Ascending aorta (tissue), 2 donors: ENCODE measurements at places on chromosomes 13 and 19. TPM values are rescaled to one million over a fixed set of nuclear protein-coding genes. Genes with fewer than 3 reads are reported as not detected.
A peak's percentile ranks its signal among the peaks of the same experiment; 100 is the strongest.

DNA sequence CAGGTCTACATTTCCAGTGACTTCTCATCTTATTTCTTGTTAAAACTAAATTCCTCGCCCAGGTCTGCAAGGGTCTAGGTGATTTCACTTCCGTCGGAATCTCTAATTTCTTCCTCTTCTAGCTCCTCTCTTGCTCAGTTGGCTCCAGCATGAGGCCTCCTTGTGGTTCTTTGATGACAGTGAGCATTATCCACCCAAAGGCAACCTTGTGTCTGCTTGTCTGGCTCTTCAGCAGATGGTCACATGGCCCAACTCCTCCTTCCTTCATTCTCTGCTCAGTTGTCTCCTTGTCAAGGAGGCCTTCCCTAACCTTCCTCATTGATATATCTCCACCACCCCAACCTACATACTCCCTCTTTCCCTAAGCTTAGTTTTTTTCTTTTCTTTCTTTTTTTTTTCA, 1391.4 kb downstream of the EFNB2 start:
- DNase-seq = no peak

DNA sequence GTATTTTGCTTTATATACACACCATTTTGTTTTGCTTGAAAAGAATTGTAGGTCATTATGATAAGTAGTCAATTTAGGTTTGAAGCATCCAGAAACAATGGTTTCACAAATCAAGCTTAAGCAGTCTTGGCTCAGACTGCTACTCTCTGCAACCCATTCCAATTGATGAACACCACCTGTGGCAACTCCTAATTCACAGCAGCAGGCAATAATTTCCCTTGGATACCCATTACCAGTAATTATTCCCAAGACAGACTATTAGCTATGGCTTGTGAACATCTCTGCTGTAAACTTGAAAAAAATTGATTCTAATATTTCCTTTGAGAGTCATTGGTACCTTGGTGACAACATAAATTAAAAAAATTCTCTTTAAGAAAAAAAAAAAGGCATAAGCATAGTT, 299.3 kb upstream of the SLITRK6 start:
- no peak for DNase-seq

GRCh38 chr19:10921910-10922637, 6.4 kb downstream of the YIPF2 start:
- DNase-seq = no peak

- DNase-seq = no peak
Observed at GRCh38 chr19:12979974-12980373, 10.6 kb downstream of the DAND5 start.

- no peak for DNase-seq
Observed at GRCh38 chr13:111025310-111025709, 89.8 kb upstream of the ARHGEF7 start.

DNA sequence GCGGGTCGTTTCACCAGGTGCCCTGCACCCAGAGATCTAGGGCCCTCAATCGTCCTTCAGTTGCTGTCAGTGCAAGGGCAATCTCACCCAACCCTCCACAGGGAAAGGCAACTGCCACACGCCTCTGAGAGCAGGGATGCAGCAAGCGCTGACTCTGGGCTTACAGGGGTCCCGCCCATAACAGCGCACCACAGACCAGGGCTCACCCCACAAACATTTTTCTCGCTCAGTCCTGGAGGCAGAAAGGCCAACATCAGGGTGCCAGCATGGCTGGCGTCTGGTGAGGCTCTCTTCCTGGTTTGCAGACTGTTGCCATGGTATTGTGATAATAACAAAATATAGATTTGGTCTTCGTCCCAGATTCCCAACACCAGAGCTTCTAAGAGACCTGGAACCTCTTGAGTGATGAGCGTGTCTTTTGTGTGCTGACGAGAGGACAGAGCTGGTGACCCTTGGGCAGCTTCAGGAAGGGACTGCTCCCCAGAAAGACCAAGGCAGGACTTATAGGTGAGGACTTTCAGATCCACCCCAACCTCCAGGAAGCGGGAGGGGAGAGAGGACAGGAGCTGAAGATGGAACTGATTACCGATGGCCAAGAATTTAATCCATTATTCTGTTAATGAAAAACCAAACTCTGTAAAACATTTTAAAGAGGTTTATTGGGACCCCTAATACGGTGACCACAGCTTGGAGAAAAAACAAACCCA, 51.3 kb downstream of the C13orf46 start:
- peak; percentile 59 for DNase-seq

DNA sequence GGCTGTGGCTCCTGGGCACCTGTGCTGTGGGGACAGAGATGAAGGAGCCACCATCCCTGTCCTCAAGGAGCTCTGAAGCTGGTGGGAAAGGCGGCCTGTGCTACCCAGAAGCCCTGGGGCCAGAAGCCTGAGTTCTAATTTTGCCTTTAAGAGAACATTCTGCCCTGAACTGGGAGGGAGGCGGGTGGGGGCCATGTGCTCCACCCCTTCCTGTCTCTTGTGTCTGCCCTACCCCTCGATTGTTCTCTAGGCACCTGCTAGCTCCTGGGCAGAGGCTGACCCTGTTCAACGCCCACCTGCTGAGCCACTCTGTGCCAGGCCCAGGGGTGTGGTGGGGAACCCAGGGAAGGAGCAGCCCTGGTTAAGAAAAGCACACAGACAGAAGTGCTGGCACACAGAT, 5.9 kb downstream of the TRAPPC6A start:
- no peak for DNase-seq

- no peak for DNase-seq
Observed at GRCh38 chr13:42820451-42820850, 39.1 kb downstream of the FAM216B start.

- no peak for DNase-seq
Observed at GRCh38 chr19:1106841-1107660, 3.3 kb downstream of the GPX4 start.

GRCh38 chr19:27822336-27822735, 1390.6 kb downstream of the UQCRFS1 start:
- no peak for DNase-seq

GRCh38 chr19:16581145-16581970, 9.1 kb upstream of the SLC35E1 start:
- no peak for DNase-seq

- no peak for DNase-seq
Observed at GRCh38 chr13:98285852-98286594, 109.0 kb upstream of the RNF113B start.

DNA sequence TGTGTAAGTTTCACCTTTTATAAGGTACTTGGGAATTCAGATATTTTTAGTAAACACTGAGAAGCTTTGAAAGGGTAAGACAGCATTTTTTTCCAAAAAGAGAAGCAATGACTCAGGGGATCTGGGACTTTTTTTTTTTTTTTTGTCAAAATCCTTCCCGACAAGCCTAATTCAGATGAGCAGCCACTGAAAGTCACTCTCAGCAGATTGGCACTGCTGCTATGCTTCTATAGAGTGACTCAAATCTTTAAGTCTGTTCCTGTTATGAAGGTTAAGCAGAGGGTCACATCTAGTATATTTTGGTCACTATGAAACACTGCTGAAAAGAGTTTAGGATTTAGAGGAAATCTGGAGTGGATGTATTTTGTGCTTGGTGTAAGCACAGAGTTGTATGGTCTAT, 571.1 kb downstream of the MYO16 start:
- DNase-seq = no peak

DNA sequence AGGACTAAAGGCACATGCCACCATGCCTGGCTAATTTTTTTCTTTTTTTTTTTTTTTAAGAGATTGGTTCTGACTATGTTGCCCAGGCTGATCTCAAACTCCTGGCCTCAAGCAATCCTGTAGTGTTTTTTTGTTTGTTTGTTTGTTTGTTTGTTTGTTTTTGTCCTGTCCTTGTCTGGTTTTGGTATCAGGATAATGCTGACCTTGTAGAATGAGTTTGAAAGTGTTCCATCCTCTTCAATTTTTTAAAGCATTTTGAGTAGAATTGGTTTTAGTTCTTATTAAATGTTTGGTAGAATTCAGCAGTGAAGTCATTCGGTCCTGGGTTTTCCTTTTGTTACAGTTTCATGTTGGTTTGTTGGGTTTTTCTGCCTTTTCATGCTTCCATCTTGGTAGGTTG, 19.2 kb downstream of the CEACAM4 start:
- DNase-seq = no peak

DNA sequence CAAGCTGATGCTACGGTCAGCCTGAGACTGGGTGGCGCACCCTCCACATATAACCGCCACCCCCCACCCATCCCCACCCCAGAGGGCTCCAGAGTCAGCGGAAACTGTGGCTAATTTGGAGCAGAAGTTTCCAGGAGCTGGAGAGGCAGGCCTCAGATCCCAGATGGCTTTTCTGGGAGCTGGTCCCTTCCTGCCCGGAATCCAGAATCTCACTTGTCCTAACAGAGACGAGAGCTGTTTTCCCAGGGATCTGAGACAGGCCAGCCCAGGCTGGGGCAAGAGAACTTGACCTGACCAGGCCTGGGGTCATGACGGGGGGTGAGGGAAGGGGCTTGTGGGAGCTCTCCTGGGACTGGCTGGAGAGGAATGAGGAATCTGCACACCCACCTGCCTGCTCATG, 6.5 kb downstream of the EPHX3 start:
- DNase-seq = no peak

GRCh38 chr13:52794589-52794988, 53.9 kb downstream of the PCDH8 start:
- DNase-seq = no peak

DNA sequence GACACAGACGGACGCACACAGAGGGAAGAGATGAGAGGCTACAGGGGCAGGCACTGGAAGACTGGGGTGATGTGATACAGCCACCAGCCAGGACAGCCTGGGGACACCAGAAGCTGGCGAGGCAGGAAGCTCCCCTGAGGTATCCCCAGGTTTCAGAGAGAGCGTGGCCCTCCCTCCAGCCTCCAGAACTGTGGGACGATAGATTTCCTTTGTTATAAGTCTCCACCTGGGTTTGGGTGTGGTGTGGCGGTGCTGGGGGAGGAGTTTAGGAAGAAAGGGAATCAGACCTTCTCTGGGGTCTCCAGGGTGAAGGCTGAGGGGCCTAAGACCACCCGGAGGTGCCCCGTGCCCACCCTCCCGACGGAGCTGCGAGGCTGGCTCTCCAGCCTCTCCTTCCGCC, 2.7 kb upstream of the ASPDH start:
- DNase-seq = no peak

DNA sequence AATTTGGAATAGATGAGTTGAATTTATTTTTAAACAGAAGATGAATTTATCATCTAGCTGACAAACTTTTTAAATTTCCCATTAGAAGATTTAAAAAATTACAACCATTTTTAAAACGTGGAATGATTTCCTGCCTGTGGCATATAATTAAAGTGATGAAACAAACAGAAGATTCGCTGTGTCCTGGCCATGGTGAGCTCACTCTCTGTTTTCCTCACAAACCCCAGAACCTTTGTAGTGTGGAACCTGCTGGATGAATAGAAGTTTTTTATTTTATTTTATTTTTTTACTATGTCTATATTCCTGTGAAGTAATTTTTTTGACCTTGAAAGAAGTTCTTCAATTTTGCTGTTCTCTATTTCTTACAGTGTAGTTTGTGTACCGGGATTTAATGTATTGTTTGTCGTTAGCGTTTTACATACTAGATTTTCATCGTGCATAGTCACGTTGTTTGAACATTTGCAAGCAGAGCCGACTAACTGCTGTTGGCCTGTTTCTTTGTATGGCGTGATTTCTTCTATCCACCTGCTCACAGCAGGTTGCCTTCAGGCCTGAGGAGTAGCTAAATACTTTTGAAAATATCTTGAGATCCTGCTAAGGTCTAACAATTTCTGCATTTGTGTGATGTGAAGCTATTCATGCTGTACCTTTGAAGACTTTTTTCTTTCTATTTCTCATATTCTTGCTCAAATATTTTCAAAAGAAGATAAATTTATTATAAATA, 149.2 kb downstream of the GGACT start:
- no peak for DNase-seq

DNA sequence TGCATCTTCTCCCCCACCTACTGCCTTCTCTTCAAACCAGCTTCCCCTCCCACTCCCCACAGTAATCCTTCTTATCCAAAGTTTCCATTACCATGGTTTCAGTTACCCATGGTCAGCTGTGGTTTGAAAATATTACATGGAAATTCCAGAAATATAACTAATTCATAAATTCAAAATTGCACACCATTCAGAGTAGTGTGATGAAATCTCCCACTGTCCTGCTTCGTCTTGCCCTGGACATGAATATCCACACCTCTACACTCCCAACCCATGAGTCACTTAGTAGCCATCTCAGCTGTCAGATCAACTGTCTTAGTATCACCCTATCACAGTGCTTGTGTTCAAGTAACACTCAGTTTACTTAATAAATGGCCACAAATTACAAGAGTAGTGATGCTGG, 3.8 kb upstream of the KCTD12 start:
- DNase-seq = no peak

DNA sequence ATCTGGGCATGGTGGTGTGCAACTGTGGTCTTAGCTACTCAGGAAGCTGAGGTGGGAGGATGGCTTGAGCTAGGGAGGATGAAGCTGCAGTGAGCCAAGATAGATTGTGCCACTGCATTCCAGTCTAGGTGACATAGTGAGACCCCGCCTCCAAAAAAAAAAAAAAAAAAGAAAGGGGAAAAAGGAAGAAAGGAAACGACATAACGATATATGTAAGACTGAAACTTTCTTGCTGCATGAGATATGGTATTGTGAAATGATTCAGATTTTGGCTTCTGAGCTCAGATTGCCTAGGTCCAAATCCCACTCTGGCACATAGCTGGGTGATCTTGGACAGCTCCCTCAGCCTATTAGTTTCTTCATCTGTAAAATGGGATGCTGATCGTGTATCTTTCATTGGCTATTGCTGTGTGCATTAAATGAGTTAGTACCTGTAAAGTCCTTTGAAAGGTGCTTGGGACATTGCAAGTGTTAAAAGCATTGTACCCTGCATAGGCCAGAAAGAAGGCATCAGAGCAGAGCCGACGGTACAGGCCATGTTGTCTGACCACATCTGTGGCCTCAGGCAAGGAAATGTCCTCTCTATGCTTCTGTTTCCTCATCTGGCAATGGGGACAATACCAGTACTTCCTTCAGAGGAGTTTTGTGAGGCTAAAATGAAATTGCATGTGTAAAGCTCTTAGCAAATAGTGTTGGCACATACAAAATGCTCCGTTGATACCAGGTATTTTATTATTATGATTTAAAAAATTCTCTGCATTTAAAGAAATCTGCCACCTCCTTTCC, 32.6 kb upstream of the SLC46A3 start:
- DNase-seq = no peak

DNA sequence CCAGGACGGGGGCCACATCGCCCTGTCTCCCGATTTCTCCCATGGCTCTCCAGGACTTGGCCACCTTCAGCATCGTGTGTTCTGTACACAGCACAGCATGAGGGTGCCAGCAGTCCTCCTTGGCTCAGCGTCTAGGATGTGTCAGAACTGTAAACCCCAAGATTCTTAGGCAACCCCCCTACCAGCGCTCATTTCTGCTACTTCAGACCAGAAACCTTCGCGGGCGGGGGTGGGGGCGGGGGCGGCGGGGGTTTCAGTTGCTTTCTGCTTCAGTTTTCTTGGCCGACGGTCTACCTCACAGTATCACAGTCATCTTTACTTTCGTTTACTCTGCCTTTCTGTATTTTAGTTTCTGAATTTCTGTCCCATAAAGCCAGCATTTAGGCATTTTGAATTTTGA, 82.4 kb downstream of the GGACT start:
- DNase-seq = no peak

The HSH2D gene
- not detected for total RNA-seq

The RFX1 gene
- 3.3 TPM for total RNA-seq

The FXYD3 gene
- total RNA-seq = not detected

The TRPC4 gene
- total RNA-seq = 8.1 TPM

The TMEM86B gene
- not detected for total RNA-seq

The MUC16 gene
- 0.32 TPM for total RNA-seq
